ENCODE measurements at places on chromosomes 5 and 9.

- peak; percentile 71 for DNase-seq
These were observed 65.4 kb upstream of the GARNL3 start for GRCh38 chr9:127199001-127199791.

- DNase-seq = no peak
These were observed 29.2 kb downstream of the HSPA4 start for GRCh38 chr5:133081036-133081435.

DNA sequence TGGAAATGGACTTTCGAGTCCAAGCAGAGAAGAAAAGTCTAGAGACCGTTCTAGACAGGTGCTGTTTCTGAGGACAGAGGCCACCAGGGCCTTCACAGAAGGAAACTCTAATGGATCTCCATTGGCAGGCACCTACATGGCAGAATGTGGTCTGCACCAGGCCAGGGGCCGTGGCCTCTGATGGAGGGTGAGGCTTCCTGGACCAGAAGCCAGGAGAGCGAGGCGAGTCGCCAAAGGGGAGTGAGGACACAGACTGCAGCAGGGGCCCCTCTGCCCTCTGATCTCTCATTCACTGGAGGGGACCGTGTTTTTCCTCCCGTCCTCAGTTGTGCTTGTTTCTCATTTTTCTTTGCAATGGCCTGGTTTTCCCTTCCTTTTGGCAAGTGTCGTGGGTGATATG lies 41.1 kb downstream of the ALG2 start:
- no peak for DNase-seq

GRCh38 chr9:114824110-114824509 lies 18.3 kb upstream of the TNFSF15 start:
- DNase-seq = peak; percentile 65

- DNase-seq = no peak
These were observed 17.1 kb upstream of the ANXA6 start for GRCh38 chr5:151174612-151175101.

GRCh38 chr9:88464851-88465250 lies 70.1 kb upstream of the NXNL2 start:
- no peak for DNase-seq

GRCh38 chr5:143488381-143488780 lies 84.9 kb upstream of the NR3C1 start:
- no peak for DNase-seq

DNA sequence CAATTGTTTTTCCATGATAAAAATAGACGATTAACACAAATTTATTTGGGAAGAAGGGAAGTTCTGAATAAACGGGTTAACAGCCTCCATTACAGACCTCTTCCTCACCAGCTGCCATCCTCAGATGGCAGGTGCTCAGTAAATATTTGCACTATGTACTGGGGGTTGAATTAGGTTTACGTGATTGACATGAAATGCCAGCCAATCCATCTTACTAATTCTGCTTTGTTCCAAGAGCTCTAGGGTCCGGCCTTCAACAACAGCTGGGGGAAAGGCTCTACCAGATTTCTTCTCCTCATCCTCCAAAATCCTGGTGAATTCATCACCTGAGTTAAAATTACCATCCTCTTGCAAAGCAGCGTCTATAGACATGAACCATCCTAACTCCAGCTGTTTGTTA lies 104.6 kb downstream of the MTX3 start:
- no peak for DNase-seq

DNA sequence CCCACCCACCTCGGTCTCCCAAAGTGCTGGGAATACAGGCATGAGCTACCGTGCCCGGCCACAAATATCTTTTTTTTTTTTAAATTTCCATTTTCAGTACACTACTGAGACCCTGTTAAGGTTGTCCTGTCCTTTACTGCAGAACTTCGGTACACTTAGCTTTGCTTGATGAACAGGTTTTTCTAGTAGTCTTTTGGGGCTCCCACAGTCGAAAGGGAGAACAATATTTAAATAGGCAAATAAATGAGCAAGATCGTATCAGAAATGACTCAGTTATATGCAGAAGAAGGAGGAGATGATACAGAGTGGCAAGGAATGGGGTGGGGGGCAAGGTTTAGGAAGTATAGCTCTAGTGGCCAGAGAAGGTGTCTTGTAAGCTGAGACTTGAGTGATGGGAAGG lies 52.7 kb downstream of the MSX2 start:
- DNase-seq = no peak

DNA sequence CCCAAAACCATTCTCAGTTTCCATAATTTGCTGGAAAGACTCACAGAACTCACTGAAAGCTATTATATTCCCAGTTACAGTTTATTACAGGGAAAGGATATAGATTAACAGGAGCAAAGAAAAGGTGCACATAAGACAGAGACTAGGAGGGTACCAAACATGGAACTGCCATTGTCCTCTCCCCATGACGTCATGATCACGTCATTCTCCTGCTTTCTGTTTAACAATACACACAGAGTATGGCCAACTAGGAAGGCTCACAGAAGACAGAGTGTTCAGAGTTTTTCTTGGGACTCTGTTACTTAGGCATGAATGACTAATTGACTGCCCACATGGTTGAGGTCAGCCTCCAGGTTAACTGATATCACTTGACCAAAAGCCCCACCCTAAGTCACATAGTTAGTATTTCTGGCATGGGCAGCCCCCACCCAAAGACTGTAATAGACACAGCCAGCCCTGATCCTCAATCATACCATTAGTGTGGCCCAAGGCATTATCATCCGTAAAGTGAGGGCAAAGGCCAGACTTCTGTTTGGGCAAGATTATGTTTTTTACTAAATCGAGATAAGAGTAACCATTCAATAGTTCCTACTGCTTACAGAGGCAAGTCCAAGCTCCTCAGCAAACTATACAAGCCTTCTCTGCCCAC lies 353.5 kb upstream of the POU5F2 start:
- DNase-seq = peak; percentile 33

DNA sequence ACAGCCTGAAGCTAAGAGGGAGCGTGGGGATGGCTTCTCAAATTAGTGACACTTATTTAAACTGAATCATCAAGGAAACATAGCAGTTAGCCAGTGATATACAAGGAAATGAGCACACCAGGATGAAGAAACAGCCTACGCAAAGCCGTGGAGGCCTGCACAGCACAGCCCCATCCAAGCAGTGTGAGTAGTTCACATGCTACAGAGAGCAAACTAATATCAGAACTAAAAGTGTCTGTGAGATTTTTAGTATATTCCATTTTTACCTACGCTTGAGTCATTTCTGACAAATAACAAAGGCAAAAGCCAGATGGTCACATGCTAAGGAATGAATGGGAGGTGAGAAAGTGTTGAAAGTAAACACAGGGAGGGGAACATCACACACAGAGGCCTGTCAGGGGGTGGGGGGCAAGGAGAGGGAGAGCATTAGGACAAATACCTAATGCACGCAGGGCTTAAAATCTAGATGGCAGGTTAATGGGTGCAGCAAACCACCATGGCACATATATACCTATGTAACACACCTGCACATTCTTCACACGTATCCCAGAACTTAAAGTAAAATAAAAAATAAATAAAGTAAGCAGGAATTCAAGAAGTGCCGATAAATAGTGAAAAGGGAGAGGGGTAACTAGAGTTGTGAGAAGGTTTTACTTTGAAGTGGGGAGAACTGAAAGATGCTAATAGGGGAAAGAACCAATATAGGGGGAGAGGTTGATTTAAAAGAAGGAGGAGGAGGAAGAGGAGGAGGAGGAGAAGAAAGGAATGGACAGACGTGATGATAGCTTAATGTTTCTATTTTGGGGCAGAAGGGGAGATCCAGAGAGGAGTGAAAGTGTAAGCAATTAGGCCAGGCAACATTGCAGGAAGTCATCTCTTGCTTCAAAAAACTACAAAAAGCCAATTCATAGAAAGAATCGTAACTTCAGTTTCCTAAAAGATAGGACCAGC lies 100.9 kb upstream of the PTGER4 start:
- peak; percentile 28 for DNase-seq

DNA sequence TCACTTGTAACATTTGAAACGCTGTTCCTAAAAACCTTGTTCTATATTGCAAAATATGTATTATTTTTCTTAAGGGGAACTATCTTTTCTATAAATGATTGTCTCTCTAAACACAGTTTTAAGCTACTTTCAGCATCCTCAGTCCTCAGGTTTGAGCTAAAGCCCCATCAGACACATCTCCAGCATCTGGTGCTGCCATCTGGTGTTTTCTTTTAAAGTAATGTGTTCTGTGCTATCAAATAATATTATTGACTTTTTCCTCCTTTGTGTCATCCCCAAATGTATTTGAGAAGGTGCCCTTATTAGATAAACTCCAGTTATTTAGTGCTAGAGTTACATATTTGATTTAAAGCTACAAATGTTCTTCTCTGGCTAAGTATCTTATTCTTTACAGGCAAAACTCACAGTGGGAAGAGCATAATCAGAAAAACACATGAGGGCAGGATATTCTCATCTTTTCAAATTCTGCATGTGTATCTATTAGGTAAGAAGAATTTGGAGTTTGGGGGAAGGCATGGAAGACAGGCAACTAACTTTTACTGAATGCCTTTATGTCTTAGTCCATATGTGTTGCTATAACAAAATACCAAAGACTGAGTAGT lies 27.5 kb downstream of the ZNF474 start:
- peak; percentile 48 for DNase-seq

GRCh38 chr9:137317718-137318511 lies 15.8 kb upstream of the NRARP start:
- no peak for DNase-seq

DNA sequence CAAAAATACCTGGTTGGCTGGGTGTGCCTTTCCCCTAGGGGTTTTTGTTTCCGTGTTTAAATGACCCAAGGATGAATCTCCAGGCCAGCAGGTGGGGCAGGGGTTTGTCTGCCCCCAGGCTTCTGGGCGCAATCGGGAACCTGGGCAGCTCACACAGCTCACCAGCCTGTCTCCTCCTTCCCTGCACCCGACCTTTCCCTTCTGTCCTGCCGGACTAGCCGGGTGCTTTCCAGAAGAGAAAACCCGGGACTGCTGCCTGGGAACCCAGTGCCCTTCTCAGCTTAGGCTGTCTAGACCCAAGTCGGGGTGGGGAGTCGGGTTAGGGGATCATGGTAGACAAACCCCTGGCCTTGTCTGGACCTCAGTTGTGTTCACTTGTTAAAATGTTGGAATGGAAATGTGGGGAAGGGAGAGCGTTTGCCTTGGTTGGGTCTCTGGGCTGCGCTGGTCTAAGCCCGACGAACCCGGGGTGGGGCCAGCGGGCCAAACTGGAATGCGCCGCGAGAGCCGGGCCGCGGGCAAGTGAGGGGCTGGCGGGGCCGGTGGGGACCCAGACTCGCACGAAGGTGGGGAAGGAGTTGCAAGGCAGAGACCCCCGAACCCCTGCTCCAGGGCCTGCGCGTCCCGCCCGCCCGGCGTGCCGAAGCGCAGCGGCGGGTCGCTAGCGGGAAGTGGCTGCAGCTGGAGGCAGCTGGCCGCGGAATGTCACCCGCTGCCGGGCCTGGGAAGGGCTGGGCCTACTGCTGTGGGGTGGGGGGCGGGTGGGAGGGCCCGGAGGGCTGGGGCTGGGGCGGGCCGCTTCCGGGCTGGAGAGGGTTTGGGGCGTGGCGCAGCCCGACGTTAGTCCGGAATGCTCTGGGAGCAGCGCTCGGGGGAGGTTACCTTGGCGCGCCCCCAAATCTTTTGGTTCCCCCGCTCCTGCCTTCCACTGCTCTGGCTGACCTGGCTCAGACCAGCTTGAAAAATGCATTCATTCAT lies 84.6 kb downstream of the DAB2IP start:
- DNase-seq = no peak

GRCh38 chr5:143134900-143135299 lies 268.6 kb downstream of the NR3C1 start:
- DNase-seq = no peak

- DNase-seq = no peak
These were observed 149.1 kb downstream of the TLE1 start for GRCh38 chr9:81540142-81540710.

- DNase-seq = no peak
These were observed 576.9 kb downstream of the EBF1 start for GRCh38 chr5:158522776-158523175.

DNA sequence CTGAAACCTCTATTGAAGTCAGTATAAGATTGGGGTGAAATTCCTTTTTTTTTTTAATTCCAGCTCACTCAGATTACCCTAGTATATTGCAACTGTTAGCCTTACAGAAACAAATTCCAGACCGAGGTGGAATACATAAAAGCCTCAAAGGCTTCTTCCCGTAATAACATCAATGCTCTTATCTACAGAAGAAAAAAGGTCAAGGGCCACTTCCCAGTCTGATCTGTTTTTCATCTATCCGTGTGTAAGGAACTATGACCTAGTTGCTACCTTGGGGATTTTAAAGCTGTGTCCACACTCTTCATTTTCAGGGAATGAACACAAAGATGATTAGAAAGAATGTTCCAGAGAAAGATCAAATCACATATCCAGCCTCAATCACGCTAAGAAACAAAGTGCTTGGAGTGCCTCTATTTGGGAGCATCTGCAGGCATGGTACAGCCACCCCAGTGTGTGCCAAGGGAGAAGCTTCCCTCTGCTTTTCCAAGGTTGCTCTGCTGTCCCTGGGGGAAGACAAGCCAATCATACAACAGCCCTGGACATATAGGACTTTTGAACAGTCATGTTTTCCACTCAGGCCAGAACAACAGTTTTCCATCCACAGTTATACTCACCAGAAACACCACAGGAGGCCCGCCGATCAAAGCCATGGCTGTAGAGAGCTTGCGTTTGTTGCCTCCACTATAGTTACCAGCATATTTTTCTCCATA lies 23.5 kb downstream of the NIPSNAP3B start:
- DNase-seq = no peak

DNA sequence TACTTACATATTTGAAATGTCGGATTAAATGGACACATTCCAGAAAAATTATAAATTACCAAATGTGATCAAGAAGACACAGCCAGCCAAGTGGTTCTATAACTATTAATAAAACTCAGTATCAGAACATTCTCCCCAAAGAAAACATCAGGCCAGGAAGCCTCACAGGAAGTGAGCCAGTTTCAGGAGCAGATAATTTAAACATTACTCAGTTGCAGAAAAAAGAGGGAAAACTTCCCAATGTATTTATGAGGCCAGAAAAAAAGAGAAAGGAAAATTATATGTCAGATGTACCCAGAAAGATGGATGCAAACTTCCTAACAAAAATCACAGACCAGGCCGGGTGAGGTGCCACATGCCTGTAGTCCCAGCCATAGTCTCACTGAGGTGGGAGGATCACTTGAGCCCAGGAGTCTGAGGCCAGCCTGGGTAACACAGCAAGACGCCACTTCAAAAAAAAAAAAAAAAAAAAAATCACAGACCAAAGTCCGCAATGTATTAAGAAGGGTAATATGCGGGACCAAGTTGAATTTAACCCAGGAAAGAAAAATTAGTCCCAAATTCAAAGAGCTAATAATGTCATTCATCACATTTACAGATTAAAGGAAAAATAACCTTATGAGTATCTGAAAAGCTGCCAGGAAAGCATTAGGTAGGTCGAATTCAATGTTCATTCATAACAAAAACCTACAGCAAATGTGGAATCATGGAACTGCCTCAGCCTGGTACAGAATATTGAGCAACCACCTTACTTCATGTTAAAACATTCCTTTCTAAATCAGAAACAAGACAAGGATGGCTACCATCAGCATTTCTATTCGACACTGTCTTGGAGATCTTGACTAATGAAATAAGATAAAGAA lies 37.2 kb upstream of the NRARP start:
- DNase-seq = no peak
